Purkinje cell (primary cell): ENCODE measurements at places on chromosomes 16 and 17. TPM values are rescaled to one million over a fixed set of nuclear protein-coding genes. Genes with fewer than 3 reads are reported as not detected.

The CHST5 gene
- 0.14 TPM in 1 of 2 replicates, not detected in the other for polyA plus RNA-seq

The ST6GALNAC2 gene
- polyA plus RNA-seq = not detected in 2 replicates

The ACSM2A gene
- not detected in 2 replicates for polyA plus RNA-seq

The KRT23 gene
- 0.60 TPM in 1 of 2 replicates, not detected in the other for polyA plus RNA-seq

The PMFBP1 gene
- 0.27 and 1.5 TPM in 2 replicates for polyA plus RNA-seq
